ENCODE measurements at places on chromosomes 5 and 9.

GRCh38 chr5:50691399-50692016, 25.1 kb downstream of the PARP8 start:
- ATAC-seq: peak; percentile 43

DNA sequence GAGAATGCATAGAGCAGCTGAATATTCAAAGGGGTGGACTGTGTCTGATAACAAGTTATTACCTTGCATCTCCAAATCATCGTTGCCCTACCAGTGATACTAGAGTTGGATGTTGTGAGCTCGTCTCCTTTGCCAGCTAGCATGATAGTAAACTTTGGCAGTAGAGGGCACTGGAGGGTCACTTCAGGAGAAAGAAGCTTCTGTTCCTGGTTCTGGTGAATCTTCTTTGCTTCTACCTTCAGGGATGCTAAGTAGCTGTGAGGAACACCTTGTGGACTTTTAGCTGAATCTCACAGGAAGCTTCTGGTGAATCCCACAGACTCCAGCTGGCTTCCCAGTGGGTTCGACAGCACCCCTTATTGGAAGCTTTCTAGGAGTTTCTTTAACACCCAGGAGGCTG, 626.6 kb upstream of the SGCD start:
- no peak for ATAC-seq

DNA sequence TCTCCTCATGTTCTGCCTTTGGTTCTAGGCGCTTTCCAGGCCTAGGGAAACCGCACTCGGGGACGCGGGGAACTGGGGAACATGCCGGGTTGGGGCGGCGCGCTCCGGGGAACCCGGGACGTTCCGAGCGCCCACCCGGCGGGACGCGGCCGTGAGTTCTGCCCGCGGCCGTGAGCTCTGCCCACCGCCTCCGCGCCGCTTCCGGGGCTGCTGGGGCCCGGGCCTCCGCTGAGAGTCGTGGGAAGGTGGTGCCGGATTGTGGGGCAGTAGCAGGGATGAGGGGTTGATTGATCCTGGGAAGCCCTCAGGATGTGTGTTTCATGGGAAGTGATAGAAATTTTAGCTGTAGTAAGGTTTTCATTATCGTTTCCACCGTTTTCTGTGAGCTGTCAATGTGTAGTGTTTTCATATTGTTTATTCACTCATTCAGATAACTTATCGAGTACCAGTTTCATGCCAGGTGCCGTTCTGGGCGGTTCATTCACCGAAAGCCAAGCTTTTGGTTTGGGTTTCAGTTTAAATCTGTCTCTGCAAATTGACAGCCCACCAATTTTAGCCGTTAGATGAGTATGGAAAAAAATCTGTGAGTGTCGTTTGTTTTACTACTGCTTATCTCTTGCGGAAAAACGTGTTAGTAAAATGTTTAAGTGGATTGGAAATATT, 657 bp downstream of the MTRR start:
- peak; percentile 27 for ATAC-seq

GRCh38 chr5:145936401-145937131, at the start of gene SH3RF2:
SH3RF2 (plus strand) TSS chr5:145936578; CDS start chr5:145937929, 1,351 bp downstream.
- peak; percentile 39 for ATAC-seq

GRCh38 chr9:81113453-81114124, 575.8 kb downstream of the TLE1 start:
- no peak for ATAC-seq

GRCh38 chr5:124642151-124642550, 104.3 kb downstream of the ZNF608 start:
- no peak for ATAC-seq

- no peak for ATAC-seq
These were observed 47.4 kb downstream of the VAV2 start for GRCh38 chr9:133944746-133945135.

DNA sequence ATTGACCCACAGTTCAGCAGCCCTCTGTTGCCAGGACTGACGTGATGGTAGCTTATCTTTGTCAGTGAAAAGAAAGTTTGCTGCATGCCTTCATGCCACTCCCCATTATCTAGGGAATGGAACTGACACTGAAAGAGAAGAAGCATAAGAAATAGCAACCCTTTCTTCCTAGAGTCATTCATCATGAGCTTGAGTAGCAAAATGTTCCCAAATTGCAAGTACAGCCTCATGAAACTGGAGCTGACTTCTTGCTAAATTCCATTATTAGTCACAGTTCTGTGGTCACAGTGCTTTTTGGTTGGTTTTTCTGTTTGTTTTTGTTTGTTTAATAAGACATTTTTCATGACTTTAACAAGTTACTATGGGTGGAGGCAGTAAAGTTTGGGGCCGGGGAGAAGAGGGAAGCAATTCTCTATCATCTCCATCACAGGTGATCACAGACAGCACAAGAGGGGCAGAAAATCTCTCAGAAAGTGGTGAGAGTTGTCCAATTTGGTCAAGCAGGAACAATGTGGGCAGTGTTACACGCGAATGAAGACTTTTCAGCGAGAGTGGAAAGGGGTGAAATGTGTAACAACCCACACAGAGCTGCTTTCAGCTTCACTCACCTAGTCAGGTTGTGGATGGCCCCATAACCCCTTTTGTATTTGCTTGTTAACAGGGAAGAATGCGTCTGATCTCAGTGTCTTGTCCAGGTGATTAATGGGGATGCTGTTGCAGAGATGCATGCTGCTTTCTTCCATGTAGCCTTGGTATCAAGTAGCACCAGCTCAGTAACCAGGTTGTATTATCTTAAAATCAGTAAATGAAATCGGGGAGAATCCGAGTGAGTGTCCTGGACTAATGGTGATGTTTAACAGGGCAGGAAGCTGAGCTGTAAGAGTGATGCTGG, 440.4 kb downstream of the DMRT2 start:
- no peak for ATAC-seq
